ENCODE measurements at places on chromosomes 1 and 21.

DNA sequence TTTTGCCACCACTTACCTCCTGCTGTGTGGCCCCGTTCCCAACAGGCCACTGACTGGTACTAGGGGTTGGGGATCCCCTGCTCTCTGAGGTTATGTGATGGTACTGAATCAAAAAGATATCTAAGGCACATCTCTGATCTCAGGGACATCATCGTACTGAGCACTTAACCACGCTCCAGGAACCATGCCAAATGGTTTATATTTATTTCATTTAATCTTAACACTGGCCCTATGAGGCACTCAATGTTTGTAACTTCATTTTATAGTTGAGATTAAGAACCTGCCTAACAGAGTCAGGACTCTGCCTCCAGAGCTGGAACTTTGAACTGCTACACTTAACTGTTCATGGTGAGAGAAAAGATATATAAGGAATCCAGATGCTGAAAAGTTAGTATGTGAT, 98.0 kb upstream of the HP1BP3 start:
- DNase-seq: no peak

- no peak for DNase-seq
Measured at GRCh38 chr1:176961678-176962077, 202.8 kb downstream of the ASTN1 start.

- DNase-seq: no peak
Measured at GRCh38 chr1:156009404-156009803, 11.3 kb downstream of the SSR2 start.

- peak; percentile 46 for DNase-seq
Measured at GRCh38 chr1:58162952-58163550, 383.5 kb downstream of the OMA1 start.

DNA sequence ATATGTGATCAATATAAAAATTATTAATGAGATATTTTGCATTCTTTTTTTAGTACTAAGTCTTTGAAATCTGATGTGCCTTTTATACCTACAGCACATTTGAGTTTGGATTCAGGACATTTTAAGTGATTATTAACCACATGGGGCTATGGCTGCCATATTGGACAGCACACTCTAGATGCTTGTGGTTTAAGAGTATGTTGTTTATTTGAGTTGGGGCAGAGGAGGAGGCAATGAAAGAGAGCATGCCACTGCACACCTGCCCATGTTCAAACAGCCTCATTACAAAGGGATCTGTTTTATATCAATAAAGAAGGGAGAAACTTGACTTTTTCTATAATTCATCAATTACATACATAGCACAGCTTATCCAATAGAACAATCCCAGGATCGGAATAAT, 99.4 kb upstream of the EDEM3 start:
- no peak for DNase-seq

- DNase-seq: no peak
Measured at GRCh38 chr1:201771466-201771865, 57.5 kb upstream of the IPO9 start.

- no peak for DNase-seq
Measured at GRCh38 chr1:239270509-239270908, 115.9 kb upstream of the CHRM3 start.

- DNase-seq: peak; percentile 59
Measured at GRCh38 chr1:93692983-93693591, 11.4 kb upstream of the BCAR3 start.

DNA sequence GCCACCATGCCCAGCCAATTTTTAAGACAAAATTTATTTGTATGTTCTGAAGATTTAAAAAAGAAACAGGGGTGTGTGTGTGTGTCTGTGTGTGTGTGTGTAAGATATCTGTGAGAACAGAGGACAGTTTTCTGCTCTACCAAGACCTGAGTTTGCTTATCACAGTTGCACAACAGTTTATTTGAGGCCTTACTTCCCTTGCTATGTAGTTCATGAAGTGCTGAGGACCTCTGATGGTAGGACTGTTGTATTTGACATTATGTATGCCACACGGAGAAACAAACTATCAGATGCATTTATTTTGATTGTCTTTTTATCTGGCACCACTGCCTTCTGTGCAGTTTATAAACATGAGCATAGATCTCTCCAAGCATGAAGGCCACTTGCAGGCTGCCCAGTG, 355.2 kb downstream of the PBX1 start:
- peak; percentile 58 for DNase-seq

- no peak for DNase-seq
Measured at GRCh38 chr21:42599486-42599885, 53.9 kb upstream of the PDE9A start.

DNA sequence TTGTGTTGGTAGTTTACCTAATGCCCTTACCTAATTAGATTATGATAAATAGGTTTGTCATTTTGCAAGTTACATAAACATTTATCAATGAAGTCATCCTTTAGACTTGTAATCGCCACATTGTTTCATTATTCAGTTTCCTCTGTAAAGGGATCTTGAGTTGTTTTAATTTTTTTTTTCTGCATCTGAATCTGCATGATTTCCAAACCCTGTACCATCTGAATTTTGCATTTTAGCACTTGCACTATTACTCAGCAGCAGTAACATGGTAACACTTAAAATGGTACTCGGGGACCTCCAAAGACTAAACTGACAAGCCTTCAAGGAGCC, 12.4 kb downstream of the TARDBP start:
- DNase-seq: no peak

- no peak for DNase-seq
Measured at GRCh38 chr1:230300322-230301301, 125.5 kb downstream of the PGBD5 start.

GRCh38 chr21:45136927-45137611, 62.7 kb downstream of the ADARB1 start:
- DNase-seq: peak; percentile 84

DNA sequence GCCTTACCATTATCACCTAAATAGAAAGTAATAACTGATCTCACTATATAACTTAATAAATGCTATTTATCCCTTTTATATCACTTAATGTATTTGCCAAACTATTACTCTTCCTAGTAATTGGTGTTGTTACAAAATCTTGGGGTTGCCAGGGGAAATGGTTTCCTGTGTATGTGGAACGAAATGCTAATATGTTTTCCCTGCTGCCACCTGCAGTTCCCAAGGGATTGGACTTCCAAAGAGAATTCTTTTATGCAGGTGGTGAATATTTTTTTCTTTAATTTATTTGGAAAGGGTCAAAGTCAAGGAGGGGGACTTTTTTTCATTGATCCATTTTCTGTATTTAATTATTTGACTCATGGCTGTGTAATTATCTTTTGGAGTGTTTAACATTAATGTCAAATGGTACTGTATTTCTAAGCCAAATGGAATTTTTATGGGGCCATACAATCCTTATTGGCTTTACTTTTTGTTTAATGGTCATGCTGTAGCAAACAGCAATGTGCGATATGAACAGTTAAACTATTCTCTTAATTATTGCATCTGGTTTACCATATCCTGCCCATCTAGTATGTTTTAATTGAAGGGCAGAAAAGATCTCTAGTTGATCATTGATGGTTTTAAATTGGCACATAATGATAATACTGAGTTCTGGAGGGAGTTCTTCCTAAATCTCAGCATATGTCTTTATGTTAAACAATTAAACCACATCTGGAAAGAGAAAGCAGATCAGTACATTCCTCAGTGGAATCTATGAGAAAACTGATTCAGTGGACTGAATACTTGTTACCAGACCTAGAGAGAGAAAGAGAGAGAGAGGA, 486.3 kb downstream of the TTLL7 start:
- DNase-seq: no peak

GRCh38 chr1:205978676-205979075, 24.5 kb downstream of the RAB7B start:
- no peak for DNase-seq

GRCh38 chr21:33080376-33080775, 10.4 kb downstream of the OLIG1 start:
- no peak for DNase-seq

DNA sequence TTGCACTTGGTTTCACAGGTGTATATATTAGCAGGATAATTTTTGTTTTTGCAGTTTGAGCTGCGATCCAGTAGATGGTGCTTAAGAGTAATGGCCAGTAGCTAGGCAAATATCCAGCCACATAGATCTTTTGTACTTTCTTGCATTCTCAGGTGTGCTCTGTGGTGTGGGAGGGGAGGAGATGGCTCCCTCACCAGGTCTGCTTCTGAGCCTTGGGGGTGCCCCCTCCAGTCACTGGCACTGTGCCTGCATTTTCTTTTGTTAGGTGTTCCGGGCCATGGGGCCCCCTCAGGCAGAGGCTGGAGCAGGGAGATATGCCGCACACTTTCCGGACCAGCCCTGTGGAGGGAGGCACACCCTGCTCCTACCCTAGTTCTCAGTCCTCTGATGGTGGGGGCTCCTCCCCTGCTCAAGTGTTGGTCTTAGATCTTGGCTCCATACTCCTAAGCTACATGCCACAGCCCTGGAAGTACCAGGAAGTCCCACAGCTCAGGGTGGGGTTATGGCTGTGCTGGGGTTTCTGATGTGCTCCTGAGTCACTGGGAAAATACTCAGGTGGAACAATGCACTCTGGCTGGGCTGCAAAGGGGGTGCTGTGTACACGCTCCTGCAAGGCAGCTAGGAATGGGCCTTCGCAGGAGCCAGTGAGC, 197.6 kb upstream of the DMRTA2 start:
- DNase-seq: peak; percentile 9

DNA sequence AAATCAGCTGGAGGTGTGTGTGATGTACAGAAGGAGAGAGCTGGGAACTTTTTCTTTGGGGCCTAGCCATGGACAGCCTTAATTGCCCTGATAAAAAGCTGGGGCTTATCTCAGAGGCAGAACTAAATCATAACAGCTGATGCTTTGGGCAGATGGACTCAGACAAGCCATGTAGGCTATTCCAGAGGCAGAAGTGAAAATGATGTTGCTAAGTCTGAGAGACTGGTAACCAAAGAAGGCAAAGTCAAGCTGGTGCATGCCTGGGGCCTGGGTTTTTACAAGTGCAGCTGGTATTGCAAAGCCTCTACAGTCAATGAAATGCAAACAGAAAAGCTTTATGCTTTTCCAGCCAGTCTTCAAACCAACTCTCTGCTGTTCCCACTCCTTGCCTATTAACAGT, 39.0 kb upstream of the LMX1A start:
- no peak for DNase-seq

DNA sequence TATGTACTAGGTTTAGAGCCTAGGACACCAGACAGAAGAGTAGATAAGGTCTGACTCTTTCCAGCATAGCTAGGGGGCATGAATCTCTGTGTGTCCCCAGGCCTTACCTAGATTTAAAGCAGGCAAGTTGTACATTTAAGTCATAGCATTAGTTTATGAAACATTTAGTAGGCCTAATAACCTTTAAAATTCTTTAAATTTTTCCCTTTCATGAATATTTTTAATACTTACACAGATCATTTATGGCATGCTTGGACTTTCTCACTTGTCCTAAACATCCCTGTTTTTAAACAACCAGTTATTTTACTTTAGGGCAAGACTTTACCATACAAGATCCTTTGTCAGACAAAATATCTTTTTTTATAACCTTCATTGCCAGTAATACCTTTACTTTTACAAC, 258.4 kb upstream of the ZRANB2 start:
- DNase-seq: no peak

- DNase-seq: no peak
Measured at GRCh38 chr1:221085701-221086375, 206.6 kb downstream of the HLX start.

DNA sequence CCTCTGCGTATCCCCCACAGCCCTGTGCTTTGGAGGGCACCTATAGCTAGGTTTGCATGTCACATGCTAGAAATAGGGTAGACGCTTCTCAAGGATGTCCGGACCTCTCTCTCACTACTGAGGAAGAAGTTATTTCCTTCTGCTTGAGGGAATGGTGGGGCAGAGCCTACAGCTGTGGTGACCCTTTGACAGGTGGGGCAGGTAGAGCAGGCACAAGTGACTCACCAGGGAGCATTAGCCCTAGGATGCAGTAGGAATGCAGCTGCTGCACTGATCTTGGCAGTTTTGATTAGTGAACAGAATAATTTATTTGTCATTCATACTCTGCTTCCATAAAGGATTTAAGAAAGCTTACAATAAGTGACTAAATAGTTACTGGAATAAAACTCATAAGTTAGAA, 129.6 kb upstream of the HOOK1 start:
- no peak for DNase-seq

- no peak for DNase-seq
Measured at GRCh38 chr1:156823210-156823790, 6.7 kb upstream of the SH2D2A start.

- DNase-seq: no peak
Measured at GRCh38 chr1:17498214-17498613, 41.3 kb upstream of the ARHGEF10L start.

DNA sequence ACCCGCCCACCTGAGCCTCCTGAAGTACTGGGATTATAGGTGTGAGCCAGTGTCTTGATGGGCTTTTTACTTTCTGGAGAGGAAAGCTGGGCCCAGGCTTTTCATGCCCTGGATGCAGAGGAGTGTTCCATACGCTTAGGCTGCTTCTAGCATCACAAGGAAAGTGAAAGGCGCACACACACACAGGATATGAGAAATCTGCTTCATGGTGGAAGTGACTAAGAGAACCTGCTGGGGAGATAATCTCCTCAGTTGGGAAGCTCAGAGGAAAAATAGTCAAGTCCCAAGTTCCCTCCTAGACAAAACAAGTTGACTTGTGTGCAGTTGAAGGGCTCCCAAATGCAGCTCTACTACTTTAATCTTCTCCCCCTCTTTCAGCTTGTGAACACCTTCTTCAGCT, 2.2 kb downstream of the NUDC start:
- DNase-seq: no peak

DNA sequence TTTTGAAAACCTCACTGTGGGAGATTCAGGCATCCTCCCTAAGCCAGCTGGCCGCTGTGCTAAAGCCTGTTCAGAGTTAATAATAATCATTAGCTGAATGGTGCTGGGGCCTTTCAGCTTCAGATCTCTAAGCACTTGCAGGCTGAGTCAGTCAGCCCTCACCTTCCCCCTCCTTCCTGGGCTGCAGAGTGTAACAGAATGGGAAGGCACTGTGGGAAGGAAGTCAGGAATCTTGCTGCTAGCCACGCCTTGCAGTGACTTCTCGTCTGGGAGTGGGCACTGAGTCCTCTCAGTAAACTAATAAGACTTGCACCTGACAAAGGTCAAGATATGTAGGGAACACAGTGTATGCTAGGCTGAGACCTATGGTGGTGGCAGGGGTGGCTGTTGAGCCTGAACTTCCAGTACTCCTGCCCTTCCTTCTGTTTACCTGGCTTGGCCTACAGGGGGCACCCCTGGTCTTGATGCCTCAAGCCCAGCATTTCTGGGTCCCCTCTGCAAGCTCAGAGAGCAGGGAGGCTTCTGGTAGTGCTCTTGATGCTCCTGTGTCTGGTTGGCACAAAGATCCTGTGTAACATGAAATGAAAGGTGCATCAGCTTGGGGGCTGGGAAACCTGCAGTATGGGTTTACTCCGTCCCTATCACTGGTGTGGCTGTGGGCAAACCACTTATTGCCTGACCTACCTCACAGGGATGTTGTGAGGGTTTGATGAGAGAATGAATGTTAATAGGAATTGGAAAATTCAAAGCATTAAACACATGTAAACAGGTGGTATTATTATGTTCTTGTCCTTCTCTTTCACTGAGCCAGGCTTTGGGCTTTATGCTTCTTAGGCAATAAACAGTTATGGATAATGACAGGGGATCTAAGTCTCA, 6.0 kb downstream of the CYB561D1 start:
- DNase-seq: peak; percentile 56

Data from A549 (cell line).